ENCODE measurements at places on chromosomes 12 and 14. TPM values are rescaled to one million over a fixed set of nuclear protein-coding genes. Genes with fewer than 3 reads are reported as not detected.

Gene GCN1
- total RNA-seq = 96.0 TPM

Gene SLC8A3
- total RNA-seq = not detected

Gene RTL1
- total RNA-seq = not detected

Gene AVPR1A
- not detected for total RNA-seq

Gene FGF6
- not detected for total RNA-seq

Gene PRH2
- not detected for total RNA-seq

Gene NFATC4
- 42.5 TPM for total RNA-seq

Gene SIX6
- total RNA-seq = not detected

Gene DEGS2
- not detected for total RNA-seq

Gene GPHN
- 16.1 TPM for total RNA-seq

Gene AHNAK2
- total RNA-seq = 47.2 TPM

Gene TESPA1
- total RNA-seq = not detected

Gene VDR
- 0.18 TPM for total RNA-seq

Gene PLEKHD1
- total RNA-seq = not detected

Gene AQP6
- not detected for total RNA-seq

Gene TDRD9
- 0.10 TPM for total RNA-seq

Gene ACOT6
- total RNA-seq = not detected

Gene MYRFL
- not detected for total RNA-seq

Gene LMNTD1
- total RNA-seq = 0.82 TPM

Gene BBS10
- total RNA-seq = 9.3 TPM

Gene TAS2R43
- total RNA-seq = not detected

Gene COPS7A
- total RNA-seq = 72.9 TPM

Gene GLIPR1L1
- total RNA-seq = not detected

Gene KRT74
- not detected for total RNA-seq

Gene ART4
- total RNA-seq = 0.29 TPM

Gene MAP3K9
- 2.6 TPM for total RNA-seq

All from glomerular endothelial cell (primary cell).